ENCODE measurements at places on chromosomes 2 and 18.

GRCh38 chr2:134231965-134232340 is 21.9 kb upstream of the MGAT5 start:
- no peak for DNase-seq

- no peak for DNase-seq
Measured at GRCh38 chr2:51085420-51086068, 53.6 kb upstream of the NRXN1 start.

DNA sequence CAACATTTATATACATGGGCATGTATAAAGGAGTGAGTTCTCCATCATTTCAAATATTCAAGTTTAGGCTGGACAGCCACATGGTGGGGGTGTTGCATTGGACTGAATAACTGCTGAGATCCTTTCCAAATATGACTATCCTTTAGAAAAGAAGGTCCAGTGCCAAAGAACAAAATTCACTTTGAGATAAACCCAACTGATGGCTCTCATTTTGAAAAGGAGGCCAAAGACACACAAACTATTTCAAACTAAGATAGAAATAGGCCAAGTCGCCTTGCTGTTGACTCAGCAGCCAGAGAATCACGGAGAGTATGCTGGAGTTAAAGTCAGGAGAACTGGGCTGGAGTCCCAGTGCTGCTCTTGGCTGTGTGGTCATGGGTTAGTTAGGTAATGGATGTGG is 204.5 kb upstream of the LRATD1 start:
- DNase-seq: no peak

DNA sequence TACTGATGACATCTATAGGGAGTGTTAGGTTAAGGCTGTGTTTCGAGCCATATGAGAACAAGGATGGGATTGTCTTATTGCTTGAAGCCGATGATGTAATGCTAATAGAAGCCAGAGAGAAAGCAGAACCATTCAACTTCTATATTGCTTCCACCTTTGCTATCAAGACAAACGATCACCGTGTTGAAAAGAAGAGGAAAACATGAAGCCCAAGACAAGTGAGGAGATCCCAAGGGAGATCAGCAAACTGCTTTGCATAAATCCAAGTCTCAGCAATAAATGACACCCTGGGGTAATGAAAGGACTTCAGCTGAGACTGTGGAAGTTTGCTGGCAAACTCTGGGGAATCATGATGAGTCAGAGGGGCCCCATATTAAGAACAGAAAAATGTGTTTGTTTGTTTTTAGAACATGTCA is 206.2 kb downstream of the NCKAP5 start:
- no peak for DNase-seq

Measured in endothelial cell (in vitro differentiated cells).